ENCODE measurements at places on chromosomes 1 and 21.

DNA sequence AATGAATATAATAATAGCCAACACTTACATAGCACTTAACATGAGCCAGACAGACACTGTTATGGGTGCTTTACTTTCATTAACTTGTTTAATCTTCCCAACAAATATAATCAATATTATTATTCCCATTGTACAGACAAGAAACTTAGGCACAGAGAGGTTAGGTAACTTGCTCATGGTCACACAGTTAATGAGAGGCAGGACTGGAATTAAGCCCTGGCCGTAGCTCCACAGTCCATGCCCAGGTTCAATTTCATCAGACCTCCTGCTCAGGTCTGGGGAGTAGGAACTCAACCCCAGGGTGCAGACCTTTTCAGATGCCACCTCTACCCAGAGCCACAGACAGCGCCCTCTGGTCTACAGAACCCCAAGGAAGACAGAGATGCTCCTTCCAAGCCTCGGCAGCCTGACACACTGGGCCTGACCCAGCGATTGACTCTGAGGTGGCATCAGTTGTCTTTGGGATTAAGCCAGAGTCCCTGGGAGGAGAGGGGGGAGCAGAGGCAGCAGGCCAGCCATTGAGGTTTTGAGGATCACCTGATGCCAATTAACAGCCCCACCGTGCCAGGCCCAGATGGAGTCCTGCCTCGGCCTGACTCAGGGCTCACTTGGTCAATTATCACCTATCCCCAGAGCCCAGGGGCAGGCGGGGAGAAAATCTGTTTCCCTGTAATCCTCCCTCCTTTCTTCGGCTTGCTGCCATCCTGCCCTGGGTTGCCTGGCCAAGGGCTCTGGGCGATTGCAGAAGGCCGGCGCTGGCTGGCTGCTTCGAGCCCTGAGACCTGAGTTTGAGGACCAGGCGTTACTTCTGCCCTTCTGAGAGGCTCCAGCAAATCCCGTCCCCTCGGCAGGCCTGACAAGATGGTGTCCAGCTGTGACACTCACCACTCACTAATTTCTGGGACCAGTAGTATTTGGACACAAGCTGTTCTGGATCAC lies 116.7 kb downstream of the LACTBL1 start:
- no peak for DNase-seq

DNA sequence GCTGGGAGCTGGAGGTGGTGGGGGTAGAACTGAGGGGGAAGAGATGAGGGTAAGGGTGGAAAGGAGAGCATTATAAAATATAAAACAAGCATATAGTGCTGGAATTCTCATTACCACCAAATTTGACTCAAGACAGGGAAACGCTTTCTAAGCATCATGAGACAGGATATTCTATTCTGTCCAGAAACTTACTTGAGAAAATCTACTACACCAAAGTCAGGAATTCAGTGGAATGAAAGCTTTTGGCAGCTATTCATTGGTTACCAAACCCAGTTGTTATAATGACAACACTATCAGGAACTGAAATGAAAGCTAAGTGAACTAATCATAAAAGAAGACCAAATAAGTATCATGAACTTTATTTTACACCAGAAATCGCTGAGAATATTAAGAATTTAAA lies 14.5 kb downstream of the AIDA start:
- no peak for DNase-seq

DNA sequence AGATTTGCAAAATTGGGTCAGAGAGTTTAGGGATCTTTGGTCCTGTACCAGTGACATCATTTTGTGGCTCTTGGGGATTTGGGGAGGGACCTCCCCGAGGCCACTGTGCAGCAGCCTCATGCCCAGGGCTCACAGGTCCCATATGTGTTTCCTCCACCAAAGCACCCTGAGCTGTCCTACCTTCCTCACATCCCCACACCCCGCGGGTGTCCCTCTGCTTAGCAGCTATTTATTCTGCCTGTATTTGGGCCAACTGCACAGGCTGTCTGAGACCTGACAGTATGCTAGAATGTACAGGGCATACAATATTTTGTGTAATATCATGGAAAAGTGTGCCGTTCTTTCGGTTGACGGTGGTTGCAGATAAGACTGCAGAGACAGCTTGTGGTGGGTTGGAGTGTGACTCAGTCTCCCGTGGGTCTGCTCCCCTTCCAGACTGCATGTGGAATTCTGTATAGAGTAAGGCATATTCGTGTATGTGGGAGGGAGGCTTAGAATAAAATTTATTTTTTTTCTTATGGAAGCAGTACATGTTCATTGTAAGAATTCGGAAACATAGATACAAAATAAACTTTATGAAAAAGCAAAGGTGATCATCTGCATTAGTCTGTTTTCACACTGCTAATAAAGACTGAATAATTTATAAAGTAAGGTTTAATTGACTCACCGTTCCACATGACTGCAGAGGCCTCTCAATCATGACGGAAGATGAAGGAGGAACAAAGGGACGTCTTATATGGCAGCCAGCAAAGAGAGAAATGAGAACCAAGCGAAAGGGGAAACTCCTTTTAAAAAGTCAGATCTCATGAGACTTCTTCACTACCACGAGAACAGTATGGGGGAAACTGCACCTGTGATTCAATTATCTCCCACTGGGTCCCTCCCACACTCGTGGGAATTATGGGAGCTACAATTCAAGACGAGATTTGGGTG lies 84.4 kb downstream of the ADARB1 start:
- no peak for DNase-seq

DNA sequence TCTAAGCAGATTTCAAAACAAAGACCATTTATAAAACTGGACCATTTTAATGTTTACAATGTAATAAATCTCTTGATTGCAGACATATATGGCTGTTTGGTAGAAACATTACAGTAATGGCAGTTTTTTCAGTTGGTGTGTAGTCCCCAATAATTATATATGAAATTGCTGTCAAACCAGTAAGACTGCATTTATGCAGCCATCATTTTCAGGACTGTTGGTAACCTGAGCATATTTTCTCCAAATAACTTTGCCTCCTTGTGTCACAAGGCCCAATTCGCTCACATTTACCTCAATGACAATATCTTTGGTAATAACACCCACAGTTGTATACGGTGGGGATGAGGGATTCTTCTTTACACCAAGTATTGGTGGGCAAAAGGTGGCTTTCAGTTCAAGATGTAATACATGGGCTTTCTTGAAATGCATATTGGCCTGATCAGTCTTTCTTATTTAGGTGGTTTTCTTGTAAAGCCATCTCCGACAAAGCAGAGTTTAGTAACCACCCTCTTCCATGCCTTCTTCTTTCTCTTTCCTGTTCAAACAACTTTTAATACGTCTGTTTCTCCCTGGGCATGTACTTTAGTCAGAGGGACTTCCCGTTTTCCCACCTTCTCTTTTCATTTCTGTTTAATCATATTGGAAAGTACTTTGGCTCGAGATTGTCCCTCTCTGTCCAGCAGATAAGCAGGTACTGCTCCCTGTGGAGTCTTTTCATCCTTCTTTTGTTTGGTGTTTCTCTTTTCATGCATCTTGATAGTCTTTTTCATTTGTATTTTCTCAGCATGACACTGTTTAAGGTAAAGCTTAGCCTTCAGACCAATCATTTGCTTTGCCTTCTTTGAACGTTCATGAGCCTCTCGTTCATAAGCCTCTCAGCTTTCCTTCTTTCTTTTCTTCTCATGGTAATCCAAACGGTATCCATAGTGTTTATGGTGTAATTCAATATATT lies 30.4 kb downstream of the ATP2B4 start:
- DNase-seq: no peak

DNA sequence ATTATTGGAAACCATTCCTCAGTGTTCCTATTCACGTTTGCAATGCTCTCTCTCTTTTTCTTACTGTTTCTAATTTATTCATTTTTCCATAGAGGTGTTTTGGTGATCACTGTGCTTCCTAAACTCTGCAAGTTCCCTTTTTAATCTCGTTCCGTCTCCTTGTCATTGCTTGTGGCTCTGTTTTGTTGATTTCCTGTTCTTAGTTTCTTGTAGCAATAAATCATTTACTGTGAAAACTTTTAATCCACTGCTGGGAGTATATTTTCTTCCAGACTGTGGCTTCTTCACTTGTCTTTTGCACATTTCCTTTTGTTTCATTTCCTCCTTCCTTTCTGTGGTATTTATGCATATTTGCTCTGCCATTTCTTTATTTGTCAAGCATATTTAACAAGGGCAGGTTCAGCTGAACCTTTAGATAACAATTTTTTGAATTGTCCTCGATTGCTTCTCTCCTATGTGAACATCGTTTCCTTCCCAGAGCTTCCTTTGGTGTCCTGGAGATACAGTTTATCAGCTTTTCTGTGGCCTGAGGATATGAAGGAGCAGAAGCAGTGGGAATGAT lies 3.6 kb downstream of the B3GALT5 start:
- no peak for DNase-seq

- no peak for DNase-seq
Observed at GRCh38 chr1:175822580-175822979, 79.2 kb upstream of the TNR start.

DNA sequence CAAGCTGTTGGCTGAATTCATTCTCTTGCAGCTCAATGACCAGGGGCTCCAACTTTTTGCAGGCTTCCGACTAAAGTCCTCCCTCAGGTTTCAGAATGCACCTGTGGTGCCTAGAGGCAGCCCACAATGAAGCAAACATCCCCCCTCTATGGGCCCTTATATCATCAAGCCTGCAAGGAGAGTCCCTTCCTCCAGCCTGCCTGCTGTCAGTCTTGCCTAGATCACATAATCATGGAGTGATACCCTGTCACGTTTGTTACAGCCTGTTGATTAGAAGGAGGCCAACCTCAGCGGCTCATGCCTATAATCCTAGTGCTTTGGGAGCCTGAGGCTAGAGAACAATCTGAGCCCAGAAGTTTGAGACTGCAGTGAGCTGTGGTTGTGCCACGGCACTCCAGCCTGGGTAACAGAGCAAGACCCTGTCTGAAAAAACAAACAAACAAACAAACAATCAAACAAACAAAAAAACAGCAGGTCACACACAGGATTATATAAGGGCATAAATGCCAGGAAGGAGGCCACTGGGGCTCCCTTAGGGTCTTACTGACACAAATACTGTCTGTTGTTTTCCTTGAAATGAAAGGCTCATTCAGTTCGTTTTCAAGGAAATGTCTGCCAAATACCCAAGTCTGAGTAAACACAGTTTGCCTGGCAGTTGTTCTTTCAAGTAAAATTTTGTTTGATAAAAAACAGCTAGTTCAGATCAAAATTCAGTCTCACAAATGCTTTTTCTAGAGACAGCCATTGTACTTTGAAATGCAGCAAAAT lies 4.7 kb upstream of the SPRR3 start:
- no peak for DNase-seq
